ENCODE measurements at places on chromosomes 4 and X.

DNA sequence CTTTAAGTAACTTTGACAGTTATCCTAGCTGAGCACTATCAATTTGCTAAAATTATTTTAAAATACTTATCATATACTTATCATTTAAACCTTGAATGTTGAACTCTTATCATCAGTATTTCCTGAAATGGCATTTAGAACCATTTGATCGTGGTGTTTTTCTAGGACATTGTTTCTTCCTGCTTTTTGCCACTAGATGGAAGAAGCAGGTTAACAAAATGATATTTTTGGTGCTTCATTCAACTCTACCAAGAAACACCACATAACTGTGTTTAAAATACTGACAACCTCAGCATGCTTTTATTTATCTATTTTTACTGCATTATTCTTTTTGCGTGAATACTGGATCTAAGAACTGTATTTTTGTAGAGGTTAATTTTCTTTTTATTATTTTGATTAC lies 44.6 kb downstream of the C4orf33 start:
- DNase-seq = no peak

DNA sequence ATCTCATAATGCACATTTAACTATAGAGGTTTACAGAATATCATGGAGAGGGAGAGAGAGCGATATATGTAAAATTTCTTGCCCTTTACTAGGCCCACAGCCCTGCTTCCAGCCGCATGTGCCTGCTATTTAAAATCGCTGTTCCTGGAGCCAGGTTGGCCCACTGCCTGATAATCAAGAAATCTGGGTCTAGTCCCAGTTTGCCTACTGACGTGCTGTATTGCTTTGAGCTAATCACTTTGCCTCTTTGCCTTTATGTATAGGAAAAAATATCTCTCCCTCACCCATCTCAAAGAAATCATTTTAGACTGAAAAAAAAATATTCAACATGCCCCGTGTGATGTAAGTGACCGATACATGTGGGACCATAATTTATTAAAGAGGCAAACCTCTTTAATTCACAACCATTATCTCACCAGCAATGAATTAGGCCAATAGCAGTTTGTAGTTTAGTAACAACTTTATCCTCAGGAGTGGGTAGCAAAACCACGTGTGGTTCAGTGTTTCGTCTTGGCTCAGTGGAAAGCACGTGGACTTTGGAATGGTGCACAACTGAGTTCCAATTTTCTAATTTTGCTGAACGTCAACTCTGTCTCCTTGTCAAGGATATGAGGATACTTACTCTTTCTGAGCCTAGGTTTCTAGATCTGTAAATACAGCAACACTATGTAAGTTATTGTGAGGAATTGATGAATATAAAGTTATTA lies 62.6 kb downstream of the GRXCR1 start:
- no peak for DNase-seq

GRCh38 chr4:185265942-185266341 lies 56.5 kb downstream of the SNX25 start:
- no peak for DNase-seq

DNA sequence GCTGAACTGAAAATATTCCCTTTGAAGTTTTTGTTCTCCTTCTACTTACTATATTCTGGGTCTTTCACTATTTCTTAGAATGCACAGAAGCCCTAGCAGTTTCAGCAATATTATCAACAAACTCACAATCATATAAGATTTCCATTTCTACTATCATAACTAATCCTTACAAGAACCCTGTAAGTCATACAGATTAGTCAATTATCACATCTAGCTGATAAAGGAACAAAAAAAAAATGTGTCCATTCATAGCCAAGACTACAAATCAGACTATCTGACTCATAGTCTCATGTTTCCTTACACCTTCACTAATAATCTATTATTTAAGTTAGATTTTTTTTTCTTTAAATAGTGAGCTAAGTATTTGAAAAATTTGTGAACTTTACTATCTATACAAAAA lies 72.5 kb downstream of the LRBA start:
- DNase-seq = no peak

DNA sequence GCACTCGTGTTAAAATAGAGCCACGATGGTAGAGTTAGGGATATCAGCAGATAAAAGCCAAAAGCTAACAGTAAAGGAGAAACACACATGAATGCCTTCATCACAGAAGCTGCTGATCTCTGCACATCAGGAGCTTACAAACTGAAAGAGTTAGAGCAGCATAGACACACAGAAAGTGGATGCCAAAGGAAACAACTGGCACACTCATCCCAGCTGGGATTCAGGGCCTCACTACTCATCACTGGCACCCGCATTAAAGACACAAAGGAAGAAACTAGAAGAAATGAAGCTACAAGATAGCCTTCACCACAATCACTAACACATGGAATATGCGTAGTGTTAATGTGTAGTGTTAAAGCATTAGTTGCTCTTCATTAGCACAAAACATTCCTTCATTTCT lies 156.4 kb upstream of the TBL1X start:
- no peak for DNase-seq

DNA sequence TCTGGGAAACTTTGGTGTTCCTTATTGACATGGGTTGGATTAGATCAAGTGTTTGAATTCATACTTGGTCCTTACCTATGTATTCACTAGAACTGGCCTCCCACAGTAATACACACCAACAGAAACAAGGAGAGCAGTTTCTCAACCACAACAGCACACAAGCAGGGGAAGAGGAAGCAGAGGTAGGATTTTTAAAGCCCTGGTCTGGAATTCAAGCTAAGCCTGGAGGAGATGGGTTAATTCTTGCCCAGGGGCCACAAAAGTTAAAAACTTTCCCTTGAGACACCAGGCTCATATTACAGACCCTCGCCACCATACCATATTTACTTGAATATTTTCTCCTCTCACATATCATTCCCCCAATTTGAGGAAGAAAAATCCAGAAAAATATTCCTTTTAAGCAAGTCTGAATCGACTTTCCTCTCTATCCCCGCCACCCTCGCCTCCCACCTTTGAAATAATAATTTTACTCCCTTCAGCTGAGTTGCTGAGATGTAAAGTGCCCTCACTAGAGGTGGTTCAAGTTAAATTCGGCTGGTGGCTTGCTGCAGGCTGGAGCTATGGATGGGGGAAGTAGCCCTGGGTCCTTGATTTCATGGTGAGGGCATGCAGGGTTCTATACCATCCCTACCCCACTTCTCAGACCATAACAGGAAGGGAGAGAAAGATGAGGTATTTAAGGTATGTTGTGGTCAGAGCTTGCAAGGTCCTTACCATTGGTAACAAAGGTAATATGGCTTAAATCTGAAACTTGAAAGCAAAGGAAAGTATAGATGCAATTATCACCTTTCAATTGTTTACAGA lies 440.2 kb downstream of the INPP4B start:
- DNase-seq = no peak

GRCh38 chrX:107565931-107566603 lies 62.2 kb upstream of the PRPS1 start:
- DNase-seq = no peak

- no peak for DNase-seq
Measured at GRCh38 chr4:138678985-138679746, 336.4 kb upstream of the NOCT start.

- no peak for DNase-seq
Measured at GRCh38 chr4:42633605-42634388, 23.1 kb downstream of the ATP8A1 start.

GRCh38 chr4:80540785-80541469 lies 205.4 kb downstream of the CFAP299 start:
- DNase-seq = no peak

GRCh38 chr4:27398631-27399310 lies 538.1 kb downstream of the STIM2 start:
- DNase-seq = no peak

DNA sequence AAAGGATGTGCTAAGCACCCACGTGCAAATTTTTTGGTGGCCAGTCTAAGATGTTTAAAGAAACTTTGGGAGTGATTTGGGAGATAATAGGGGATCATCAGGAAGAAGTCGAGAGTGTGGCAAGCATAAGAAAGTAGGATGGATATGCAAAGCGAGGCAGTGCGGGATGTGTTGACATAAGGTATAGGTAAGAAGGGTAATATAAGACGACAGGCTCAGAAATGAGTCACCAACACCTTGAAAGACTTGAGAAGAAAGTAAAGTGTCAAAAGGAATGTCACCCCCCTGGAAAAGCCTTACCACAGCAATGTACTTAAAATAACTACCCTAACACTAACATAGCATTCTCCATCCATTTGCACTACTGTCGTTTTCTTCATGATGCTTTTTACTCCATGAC lies 69.8 kb upstream of the BMP2K start:
- no peak for DNase-seq

DNA sequence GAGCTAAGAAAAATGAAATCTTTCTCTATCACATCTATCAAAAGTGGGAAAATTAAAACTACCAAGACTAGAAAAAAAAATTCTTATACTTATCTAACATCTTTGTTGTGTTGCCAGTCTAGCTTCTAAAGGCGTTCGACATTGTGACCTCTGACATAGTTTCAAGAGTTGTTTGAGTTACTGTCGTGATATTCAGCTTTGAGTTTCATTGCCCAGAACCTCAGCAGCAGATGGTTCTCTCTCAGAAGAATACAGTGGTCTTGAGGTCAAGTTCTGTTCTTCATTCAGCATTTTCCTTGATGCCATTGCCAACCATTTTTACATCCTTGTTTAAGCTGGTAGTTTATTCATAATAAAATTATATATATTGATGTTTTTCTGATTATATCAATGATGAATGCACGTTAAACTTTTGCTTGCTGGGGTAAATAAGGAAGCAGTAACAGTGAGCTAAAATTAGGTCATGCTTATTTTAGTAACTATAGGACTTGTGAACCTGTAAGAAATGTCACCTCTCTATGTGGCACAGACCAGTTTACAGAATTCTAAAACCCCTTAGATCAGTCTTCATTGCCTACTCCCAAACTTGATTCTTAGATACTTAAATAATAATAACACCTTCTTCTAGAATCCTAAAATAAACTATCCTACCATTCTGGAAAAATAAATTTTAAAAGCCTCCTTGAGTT lies 23.1 kb upstream of the SMIM31 start:
- DNase-seq = no peak

DNA sequence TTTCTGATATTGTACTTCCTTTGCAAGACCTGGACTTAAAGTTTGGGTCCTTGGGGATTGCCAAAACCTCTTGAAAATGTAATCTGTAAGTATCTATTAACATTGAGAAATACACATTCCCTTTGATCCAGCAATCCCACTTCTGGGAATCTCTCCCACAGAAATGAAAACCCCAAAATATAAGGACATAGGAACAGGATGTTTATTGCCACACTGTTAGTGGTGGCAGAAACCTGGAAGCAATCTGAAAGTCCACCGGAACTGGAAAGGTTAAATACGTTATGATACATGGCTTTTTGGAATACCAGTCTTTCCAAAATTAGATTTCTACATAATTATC lies 71.2 kb upstream of the STX18 start:
- DNase-seq = no peak

GRCh38 chr4:145945431-145946155 lies 7.0 kb upstream of the ZNF827 start:
- no peak for DNase-seq

- no peak for DNase-seq
Measured at GRCh38 chrX:150205011-150205410, 158.1 kb upstream of the MAMLD1 start.

DNA sequence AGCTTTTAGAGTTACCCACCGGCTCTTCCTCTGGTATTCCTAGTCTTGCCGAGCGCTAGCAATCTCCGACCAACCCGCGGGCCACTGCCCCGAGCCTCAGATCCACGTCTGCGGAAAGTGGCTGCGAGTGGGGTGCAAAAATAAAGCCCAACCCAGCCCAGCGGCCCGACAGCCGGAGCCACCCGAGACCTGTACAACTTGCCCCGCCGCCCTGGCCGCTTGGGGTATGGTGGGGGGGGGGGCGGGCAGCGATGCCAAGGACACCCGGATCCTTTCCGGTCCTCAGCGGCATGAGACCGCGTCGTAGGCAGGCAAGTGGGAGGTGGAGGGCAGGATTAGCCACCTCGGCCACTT lies 1.6 kb downstream of the SLITRK4 start:
- DNase-seq = no peak

DNA sequence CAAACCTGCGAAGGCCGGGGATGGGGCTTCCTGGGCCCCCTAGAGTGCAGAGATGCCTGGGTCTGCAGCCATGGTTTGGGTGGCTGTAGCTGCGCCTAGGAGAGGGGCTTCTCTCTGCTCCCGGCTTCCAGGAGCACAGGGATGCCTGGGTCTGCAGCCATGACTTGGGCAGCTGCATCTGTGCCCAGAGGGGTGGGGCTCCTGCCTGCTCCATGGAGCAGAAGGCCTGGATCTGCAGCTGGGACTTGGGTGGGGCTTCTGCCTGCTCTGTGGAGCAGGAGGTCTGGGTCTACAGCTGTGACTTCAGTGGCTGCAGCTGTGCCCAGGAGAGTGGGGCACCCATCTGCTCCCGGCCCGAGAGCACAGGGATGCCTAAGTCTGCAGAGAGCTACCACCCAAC lies 20.8 kb downstream of the SPON2 start:
- no peak for DNase-seq

DNA sequence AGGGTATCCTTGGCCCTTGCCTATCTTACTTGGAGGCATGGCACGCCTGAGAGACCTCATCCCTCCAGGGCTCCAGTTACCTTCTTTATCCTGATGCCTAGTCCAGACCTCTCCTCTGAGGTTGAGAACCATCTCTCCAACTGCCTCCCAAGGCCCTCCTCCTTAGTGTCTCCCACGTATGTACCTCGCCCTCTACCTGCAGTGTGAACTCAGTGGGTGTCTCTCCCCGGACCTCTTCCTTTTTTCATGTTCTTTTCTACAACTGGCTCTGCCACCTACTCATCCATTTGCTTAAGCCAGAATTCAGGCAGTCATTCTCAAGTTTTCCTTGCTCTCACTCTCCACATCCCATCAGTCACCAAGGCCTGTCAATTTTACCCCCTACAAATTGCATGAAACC lies 16.6 kb downstream of the RPS4X start:
- DNase-seq = no peak

DNA sequence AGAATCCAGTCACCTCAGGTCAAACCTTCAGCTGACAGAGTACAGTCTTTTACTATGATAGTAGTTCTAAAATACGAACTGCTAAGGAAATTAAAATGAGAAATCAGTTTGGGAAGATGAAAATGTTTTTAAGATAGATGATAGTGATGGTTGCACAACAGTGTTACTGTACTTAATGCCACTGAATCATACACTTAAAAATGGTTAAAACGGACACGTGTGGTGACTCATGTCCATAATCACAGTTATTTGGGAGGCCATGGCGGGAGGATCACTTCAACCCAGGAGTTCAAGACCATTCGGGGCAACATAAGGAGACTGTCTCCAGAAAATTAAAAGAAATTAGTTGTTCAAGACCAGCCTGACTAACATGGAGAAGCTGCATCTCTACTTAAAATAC lies 41.4 kb downstream of the ABHD18 start:
- no peak for DNase-seq

- no peak for DNase-seq
Measured at GRCh38 chr4:15182600-15183220, 180.4 kb downstream of the CPEB2 start.

- DNase-seq = no peak
Measured at GRCh38 chr4:11814758-11815157, 386.1 kb upstream of the HS3ST1 start.

- DNase-seq = no peak
Measured at GRCh38 chr4:120869613-120870278, 52.8 kb downstream of the PRDM5 start.
